ENCODE measurements at places on chromosomes 11 and 22. TPM values are rescaled to one million over a fixed set of nuclear protein-coding genes. Genes with fewer than 3 reads are reported as not detected.

- DNase-seq, result no peak
These were observed 3.2 kb upstream of the PLA2G3 start for GRCh38 chr22:31143537-31143936.

DNA sequence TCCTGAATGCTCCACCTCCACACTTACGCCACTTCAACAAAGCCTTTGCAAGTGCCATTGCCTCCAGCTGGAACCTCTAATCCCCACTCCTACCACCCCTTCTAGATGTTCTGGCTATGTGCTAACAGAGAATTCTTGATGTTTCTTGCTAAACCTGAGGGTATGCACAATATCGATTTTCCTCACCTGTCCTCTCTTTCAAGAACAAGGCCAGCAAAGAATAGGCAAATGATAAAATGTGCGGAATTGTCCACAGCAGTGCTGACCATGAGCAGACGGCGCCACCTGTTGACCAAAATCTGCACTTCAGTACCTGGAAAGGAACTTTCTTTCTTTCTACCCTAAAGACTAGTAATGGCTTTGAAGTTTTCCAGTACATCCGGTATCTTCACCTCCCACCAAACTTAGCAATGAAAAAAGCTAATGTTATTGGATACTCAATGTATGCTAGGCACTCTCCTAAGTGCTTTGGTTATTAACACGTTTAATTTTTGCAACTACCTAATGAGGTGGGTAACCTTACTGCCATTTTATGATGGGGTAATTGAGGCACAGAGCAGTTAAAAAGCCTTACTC lies 3.4 kb downstream of the TIMM10 start:
- peak; percentile 59 for DNase-seq

SLC25A18 gene
- total RNA-seq, result not detected

GRCh38 chr22:47022475-47022874 lies 260.0 kb downstream of the TBC1D22A start:
- no peak for DNase-seq

MFNG gene
- total RNA-seq, result not detected

DNA sequence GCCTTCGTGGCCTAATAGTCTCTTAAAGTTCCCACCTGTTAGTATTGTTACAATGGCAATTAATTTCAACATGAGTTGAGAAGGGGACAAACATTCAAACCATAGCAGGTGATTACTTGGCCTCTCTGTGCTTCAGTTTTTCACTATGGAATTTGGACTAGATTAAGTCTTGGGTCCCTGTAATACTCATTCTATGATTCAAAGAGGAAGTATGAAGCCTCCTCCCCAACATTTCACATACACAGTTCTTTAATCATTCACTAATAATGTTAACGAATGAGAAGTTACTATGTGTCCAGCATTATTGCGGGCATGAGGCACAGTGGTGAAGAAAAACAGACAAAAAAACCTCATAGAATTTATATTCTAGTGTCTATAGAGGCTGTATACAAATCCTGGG lies 19.9 kb upstream of the USP47 start:
- DNase-seq, result peak; percentile 53

GRCh38 chr22:35561796-35562526 lies 21.3 kb downstream of the RASD2 start:
- peak; percentile 84 for DNase-seq

GRCh38 chr11:23846902-23847422 lies 649.9 kb upstream of the LUZP2 start:
- DNase-seq, result no peak

SYT7 gene
- total RNA-seq, result not detected

TPBGL gene
- not detected for total RNA-seq

MYO18B gene
- not detected for total RNA-seq

C11orf16 gene
- total RNA-seq, result not detected

ARHGEF17 gene
- total RNA-seq, result 21.7 TPM

DNA sequence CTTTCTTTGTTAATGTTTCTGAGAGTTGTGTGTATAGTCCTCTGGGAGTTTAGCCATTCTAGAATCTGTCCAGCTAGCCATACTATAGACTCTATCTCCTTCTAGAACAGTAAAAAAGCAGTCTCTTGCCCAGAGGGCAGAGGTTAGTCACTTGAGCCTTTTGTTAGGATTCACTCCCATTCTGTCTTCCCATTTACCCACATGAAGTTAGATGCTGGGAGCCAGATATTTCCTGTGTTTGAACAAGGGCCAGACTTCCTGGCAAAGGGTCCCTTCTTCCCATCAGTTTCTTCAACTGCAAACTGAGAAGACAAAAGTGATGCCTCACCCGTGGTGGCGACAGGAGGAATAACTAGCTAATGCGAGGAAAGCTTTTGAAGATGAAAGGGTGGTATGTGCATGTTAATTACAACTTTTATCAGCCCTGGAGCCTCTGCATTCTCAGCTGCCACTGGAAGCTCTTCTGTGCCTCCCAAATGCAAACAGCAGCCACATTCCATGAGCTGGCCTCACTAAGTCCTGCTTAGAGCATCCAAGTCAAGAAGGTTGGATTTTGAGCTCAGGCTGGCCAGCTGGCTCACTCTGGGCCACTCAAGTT lies 12.8 kb downstream of the CD44 start:
- DNase-seq, result no peak

MS4A2 gene
- not detected for total RNA-seq

SCGB1D2 gene
- not detected for total RNA-seq

DNA sequence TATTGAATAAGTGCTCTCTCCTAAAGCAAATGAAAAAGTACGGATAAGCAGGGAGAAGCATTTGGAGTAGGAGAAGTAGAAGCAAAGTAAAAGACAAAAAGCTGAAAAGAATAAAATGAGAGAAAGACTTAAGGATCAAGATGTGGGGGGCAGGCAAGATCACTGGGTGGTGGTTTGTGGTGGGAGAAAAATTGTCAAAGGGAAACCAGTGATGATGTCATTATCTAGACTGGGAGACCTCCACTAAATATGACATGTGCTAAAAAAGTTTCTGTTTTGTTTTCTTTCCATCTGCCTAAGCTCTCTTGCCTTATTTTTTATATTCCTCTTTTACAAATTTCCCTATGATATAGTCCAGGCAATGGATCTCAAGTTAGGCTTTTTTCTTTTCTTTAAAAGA lies 14.8 kb upstream of the MAML2 start:
- DNase-seq, result no peak

- DNase-seq, result peak; percentile 30
These were observed 76.8 kb upstream of the CCND1 start for GRCh38 chr11:69563946-69564775.

GRCh38 chr11:62153087-62153395 lies 29.2 kb downstream of the INCENP start:
- DNase-seq, result no peak

GRCh38 chr11:64711138-64711955 lies 11.7 kb downstream of the NRXN2 start:
- DNase-seq, result no peak

ST14 gene
- total RNA-seq, result not detected

RIBC2 gene
- total RNA-seq, result 0.28 TPM

GRCh38 chr22:21103633-21104032 lies 57.9 kb downstream of the LRRC74B start:
- DNase-seq, result no peak

DNA sequence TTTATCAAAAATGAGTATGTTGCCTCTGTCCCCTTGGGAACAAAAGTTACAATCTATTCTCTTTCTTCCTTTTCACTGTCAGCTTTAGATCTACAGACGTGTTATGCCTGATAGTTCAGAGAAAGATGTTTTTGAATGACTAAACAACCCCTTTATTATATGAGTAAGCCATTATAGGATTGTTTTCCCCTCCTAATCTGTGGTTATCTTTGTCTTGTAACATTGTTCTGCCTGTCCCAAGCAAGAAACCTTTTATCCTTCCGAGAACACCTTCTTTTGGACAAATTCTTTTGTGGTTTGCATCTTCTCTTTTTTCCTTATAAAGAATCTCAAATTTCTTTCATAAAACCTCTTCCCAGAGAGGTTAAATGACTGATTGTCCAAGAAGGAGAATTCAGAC lies 208.4 kb downstream of the DDX10 start:
- peak; percentile 17 for DNase-seq

DNA sequence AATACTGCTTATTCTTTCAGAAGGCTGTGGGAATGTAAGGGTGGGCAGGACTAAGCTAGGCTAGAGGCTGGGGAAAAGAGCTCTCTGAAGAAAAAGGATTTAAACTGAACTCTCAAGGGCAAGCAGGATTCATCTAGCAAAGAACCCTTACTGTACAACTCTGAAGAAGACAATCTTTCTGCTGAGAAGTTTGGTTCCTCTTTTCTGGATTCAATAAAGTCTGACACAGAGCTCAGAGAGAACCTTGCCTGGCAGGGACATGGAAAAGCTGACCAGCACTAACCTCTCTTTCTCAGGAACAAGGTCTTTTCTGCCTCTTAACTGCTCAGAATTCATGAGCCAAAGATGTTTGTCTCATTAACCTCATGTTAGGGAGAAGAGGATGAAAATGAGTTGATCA lies 388.4 kb upstream of the DDI1 start:
- no peak for DNase-seq

MUC5AC gene
- not detected for total RNA-seq

MEN1 gene
- 9.4 TPM for total RNA-seq

LARGE2 gene
- total RNA-seq, result not detected

GRCh38 chr22:45631140-45631840 lies 40.3 kb upstream of the ATXN10 start:
- DNase-seq, result no peak

- DNase-seq, result peak; percentile 39
These were observed 23.5 kb downstream of the DRICH1 start for GRCh38 chr22:23608583-23608982.

GRCh38 chr11:1483445-1483961 lies 3.1 kb downstream of the MOB2 start:
- no peak for DNase-seq

GRCh38 chr11:83299681-83300080 lies 13.5 kb upstream of the CCDC90B start:
- DNase-seq, result no peak

- DNase-seq, result no peak
These were observed 559.7 kb downstream of the JRKL start for GRCh38 chr11:96949464-96949863.

GRCh38 chr22:36267058-36267457 lies 14.1 kb downstream of the APOL1 start:
- no peak for DNase-seq

- no peak for DNase-seq
These were observed 79.7 kb upstream of the LINC01488 start for GRCh38 chr11:69401715-69402114.

OR51B5 gene
- 0.54 TPM for total RNA-seq

DNA sequence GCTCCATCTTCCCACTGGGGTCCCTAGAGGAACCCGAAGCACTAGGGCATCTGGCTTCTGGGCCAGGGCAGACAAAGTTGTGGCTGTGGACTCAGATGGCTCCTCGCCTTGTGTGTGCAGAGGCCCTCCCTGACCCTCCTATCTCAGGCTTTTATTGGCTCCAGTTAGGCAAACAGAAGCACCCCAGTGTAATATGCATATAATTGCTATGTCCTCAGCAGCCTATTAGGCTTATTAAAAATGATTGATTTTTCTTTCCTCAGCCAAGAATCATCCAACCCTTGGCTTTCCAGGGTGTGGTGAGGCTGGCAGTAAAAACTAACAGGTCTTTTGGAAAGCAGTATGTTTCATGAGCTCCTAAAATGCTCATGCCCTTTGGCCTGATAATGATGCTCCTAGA lies 22.3 kb downstream of the UPB1 start:
- no peak for DNase-seq

- no peak for DNase-seq
These were observed 237.2 kb downstream of the DDX10 start for GRCh38 chr11:108902027-108902469.

DNA sequence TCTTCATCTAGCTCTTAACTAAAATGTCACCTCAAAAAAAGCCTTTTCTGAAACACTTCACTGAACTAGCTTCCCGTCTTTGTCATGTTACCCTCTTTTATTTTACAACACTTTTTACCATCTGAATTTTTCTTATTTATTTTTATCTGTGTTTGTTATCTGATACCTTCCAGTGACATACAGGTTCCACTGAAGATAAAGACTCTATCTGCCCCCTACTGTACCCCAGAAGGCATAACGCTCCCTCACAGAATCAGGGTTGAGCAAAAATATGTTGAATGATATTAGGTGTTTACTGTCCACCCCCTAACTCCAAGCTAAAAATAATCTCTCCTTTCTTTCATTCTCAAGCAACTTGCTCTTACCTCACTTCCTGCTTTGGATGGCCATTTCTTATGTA lies 654.2 kb downstream of the NELL1 start:
- DNase-seq, result no peak

GAS2L1 gene
- total RNA-seq, result 1.4 TPM

Measured in IMR-90 (cell line).